ENCODE measurements at places on chromosomes 5 and 9.

DNA sequence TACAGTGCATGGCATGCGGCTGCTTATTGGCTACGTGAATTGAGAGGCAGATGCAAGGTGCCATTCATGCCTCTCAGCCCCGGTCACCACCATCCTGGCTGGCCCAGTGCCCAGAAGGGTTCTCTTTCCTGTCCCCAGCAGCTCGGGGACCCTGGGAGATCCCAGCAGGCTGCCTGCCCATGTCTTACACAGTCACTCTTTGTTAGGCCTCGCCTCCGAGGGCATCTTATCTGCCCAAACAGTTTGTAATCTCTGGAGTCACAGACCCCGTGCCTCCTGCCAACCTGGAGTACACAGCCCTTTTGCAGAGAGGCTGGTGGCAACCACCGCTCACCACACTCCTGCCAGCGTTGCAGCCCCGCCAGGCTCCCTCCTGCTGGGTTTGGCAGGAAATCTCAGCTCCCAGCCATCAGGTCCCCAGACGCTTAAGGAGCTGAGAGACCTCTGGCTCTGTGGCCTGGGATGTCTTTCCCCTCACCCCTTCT, 7.0 kb upstream of the AK1 start:
- no peak for DNase-seq

DNA sequence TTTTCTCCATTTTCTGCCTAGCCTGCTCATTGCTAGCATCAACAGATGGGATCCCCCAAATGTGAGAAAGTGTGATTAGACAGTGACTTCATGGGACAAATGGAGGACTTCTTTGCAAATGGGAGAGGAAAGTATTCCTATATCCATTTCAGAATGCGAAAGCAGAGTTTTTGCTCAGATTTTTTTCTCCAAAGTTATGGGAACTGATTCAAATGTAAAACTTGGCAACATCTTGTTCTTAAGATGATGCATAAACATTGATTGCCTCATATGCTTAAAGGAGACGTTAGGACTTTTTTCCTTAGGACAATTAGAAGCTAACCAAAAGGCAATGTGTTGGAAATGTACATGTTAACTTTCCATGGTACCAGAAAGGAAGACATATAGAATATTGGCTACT, 704.3 kb upstream of the ZNF608 start:
- no peak for DNase-seq

DNA sequence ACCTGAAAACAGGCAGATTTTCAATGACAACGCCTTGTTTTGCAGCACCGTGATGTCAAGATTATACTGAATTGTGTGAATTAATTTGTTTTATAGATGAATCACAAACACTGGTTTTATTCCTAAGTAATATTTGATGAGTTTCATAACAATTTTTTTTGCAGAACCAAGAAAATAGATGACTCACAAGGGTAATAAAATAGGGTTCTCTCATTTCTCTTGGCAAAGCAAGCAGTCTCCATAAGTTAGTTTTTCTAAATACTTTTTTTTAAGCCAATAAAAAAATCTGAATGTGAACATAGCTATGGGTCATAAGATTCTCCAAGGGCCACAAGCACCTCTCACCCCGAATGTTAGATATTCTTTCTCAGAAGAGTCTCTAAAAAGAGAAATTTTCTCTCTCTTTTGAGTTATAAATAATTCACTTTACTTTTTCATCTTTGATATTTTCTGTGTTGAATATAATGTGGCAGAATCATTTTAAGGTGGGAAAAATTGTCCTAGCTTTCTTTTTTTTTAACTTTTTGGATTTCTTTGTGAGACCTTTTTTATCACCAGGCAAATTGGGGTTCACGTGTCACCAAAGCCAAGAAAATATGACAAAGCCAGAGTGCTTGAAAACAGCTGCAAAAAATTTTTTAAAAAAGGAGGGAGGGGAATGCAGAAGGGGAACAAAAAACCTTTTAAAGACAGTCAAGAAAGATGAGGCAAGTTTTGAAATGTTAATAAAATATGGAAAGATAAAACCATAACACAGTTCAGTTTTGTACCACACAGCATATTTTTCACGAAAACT, 174.6 kb upstream of the DAPK1 start:
- DNase-seq = no peak

DNA sequence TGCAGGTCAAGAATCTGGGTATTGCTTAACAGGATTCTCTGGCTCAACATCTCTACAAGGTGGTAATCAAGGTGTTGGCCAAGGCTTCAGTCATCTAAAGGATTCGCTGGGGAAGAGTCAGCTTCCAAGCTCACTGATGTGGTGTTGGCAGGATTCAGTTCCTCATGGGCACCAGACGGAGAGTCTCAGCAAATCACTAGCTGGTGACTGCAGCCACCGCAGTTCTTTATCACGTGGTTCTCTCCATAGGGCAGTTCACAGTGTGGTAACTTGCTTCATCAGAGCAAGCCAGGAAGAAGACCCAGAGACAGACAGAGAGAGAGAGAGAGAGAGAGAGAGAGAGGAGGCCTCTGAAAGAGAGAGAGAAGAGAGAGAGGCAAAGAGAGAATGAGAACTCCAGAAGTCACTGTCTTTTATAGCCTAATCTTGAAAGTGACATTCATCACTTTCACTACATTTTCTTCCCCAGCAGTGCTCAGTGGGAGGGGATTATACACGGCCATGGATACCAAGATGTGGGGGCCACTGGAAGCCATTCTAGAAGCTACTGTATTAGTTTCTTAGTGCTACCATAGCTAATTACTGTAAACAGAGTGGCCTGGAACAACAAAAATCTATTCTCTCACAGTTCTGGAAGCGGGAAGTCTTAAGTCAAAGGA, 109.2 kb upstream of the SMIM23 start:
- DNase-seq = no peak

DNA sequence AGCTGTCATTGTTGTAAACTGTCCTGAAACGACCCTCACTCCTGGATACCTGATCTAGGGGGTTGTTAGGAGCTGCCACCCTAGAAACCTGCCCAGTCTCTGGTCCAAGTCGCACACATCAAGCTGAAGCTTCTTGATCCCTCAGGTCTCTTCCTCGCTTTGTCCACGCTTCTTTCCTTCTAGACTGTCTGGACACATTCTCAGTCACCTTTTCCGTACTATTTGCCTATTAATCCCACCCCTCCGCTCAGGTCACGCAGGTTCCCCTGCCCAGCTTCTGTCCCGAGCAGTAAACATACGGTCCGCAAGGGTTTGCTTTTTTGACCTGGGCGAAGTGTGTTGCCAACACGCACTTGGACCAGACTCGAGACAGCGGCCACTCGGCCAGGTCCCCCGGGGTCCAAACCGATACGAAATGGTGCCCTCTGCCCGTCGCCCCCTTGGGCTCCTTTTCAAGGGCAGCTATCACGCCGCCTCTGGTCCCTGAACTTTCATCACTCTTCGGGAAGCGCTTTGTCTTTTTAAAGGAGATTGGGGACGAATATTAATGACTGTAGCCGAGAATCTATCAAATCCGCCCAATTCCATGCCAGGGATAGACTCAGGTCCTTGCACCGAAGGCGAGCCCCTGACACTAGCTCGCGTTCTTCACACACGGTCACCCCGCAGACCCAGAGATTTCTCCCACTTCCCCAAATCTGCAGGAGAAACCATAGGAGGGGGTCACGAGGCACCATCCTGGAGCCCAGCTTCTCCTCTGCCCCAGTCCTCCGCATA, 814 bp downstream of the PLCXD3 start:
- no peak for DNase-seq

DNA sequence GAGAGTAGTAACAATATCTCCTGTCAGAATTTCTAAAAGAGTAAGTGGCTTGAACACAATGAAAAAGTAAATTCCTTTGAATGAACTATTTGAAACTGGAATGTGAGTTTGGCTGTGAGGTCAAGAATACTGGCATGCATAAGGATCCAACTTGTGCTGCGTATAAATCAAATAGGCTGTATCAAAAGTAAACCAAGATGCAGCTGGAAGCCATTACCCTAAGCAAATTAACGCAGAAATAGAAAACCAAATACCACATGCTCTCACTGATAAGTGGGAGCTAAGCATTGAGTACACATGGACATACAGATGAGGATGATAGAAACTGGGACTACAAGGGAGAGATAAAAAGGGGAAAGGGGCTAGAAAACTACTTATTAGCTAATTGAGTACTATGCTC, 24.0 kb upstream of the SRFBP1 start:
- no peak for DNase-seq

DNA sequence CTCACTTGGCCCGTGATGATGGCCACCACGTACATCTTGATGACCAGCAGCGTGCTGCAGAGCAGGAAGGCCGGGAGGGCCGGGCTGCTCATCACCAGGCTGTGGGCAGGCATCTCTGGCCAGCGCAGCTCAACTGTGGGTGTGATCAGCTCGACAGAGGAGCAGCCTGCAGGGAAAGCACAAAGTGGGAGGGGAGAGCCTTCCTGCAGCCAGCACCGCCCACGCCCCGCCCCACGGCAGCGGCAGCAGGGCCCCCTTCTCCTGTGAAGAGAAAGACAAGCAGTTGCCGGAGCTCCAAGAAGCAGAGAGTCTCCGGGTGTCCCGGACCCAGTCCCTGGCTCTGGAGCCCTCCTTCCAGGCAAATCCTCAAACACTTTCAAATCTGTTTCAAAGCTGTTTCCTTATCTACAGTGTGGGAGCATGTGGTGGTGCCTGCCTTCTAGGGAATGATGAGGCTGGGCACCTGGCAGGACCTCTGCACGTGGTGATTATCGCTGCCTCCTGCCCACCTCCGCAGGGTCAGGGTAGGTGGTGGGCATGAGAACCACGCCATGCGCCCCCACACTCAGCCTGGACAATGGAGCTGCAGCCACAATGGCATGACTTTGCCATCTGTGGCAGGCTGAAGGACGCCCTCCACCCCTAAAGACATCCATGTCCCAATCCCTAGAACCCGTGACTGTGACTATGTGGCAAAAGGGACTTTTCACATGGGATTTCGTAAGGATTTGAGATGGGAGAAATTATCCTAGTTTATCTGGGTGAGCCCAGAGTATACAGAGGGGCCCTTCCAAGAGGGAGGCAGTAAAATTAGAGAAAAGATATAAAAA, at the start of gene PTGES:
PTGES (minus strand) TSS at position 143 of the 830 bp plus-strand sequence; CDS start at position 113, 30 bp downstream.
- DNase-seq = no peak

DNA sequence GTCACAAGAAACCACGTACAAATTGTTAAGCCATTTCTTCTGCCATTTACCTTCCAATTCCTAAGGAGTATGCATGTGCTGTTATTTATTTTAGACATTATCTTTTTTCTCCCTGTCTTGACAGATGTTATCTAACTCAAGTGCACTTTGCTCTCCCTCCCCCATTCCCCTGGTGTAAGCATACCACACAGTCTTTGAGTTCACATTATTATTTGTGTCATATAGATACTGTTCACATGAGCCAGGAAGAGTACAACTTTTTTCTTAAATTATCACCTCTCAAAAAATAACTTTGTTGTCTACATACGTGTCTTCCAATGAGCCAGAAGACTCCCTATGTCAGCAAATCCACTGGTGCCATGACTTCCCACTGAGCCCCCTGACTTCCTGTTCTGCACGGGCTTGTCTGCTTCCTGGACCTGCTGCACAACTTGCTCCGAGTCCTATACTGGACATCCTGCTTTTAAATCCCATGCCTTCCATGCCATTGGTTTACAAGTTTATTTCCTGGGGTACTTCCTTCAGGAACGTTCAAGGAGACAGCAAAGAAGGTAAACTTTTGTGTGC, 19.9 kb upstream of the FAM120A start:
- DNase-seq = no peak
